ENCODE measurements at places on chromosomes 11 and 22.

- no peak for DNase-seq
These were observed 158.8 kb downstream of the TTC17 start for GRCh38 chr11:43517518-43517917.

DNA sequence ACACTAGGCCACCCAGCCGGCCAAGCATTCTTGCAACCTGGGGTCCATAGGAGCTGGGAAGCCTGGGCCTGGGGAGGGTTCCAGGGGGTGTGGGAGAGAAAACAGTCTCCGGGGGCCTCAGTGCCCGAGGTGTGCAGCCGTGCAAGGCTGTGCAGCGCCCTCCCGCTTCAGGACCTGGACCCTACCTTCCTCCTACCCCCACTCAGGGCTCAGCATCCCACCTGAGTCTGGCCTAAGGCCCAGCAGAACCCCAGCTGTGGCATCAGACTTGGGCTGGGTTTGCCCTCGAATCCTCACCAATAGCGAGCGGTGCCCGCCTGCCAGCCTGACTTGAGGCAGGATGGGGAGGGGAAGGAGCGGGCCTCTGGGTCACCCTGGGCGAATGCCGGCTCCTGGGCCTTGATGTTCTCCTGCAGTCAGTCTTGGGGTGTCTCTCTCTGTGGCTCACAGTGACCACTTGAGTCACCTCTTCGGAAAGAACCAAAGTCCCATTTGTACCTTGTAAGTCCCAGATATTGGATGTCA is 53.6 kb upstream of the PPARA start:
- DNase-seq: no peak

DNA sequence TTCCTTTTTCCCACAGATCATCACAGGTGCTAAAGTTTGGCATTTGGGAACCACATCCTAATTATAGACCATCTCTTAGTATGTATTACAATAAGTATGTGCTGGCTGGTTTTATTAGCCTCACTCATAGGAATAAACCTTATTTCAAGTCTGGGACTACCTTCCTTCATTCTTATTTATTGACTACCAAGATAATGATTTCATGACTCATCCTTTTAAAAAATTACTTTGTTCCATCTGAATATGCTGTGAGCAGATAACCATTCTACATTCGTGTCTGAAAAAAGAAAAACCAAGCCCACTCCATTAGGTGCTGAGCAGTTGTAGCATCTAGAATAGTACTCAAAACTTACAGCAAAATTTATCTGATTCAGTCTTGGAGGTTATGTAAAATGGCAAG is 12.3 kb downstream of the TNRC6B start:
- no peak for DNase-seq

DNA sequence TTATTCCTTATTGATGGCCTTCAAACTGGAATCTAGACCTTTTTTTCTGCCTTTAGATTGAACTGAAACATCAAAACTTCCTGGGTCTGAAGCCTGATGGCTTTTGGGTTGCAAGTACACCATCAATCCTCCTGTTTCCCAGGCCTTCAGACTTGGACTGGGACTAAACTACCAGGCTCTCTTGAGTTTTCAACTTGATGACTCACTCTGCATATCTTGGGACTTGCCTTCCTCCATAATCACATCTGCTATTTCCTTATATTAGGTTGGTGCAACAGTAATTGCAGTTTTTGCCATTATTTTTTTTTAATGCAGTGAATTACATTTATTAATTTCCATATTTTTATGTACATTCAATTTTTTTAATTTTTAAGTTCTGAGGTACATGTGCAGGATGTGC is 7.0 kb downstream of the OR51B5 start:
- DNase-seq: no peak

DNA sequence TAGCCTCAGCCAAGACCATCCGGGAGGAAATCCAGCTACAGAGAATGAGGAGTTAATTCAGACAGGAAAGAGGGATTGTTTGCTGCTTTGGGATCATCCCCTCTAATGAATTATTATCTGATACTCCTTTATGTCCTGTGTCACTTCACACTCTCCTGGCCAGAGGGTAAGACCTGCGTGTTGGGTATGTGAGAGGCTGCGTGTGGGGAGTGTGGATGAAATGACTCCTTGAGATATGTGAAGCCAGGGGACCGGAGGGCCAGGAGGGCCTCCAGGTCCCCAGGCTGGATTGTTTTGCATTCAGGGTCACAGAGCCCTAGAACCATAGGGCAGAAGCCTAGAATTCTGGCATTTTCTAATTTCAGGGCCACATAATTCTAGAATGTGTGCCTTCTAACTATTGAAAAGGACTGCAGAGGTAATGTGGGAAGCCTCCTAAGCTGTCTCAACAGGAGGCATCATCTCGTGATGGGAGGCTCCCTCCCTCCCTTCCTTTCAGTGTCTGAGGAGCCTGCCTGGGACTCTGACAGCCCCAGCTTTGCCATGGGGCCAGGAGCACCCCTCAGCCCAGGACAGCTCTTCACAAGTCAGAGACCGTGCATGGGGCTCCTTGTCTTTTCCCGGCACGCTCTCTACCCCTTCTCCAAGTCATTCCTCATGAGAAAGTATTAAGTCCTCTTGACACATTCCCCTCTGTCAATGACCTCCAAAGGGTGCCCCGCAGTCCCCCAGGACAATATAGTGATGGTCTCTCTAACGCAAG is 3.7 kb downstream of the TPBGL start:
- DNase-seq: no peak

GRCh38 chr11:133520707-133521106 is 11.6 kb downstream of the OPCML start:
- no peak for DNase-seq

All from activated CD8-positive, alpha-beta memory T cell treated with anti-CD3 and anti-CD28 coated beads for 4 hours (primary cell).